ENCODE measurements at places on chromosomes 3 and 15.

GRCh38 chr15:32106401-32107381 is 76.4 kb downstream of the CHRNA7 start:
- DNase-seq: no peak

GRCh38 chr3:68290333-68290732 is 635.9 kb upstream of the SUCLG2 start:
- DNase-seq: no peak

DNA sequence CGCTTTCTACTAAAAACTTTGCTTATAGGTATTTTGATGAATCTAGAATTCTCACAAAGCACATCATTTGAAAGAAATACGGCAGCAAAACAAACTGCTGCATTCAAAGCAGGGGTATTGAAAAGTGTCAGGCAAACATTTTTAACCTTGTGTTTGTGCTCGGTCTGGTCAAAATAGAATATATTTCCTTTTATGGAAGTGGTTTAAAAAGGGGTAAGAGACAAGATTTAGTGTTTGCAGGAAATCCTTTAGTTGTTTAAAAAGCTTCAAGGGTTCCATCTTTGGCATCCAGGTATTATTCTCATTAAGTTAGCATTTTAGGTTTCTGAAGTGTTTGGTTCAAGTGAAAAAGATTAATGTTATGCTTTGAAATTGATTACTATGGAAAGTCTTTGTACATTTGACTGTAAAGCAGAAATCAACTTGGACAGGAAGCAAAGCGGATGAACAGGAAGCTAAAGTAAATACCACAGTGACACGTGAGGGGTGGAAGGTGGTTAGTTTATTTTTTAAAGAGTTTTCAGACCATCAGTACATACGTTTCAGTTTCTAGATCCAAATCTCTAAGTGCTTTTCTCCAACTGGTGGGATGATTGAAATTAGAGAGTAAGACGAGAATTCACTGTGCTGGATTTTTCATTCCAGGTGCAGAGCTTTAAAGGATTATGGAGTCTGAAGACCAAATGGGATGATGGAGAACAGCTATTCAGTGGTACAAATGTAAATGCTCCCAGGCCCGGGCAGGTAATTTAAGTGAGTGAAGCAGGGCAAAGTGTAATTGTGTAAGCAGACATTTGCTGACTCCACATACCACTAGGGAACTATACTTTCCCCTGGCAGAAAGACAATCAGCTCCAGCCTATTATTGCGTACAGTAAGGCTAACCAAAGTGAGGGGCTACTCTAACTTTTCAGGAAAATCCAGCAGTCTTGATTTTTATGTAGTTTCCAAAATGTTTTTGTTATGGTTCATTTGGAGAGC is 341.8 kb upstream of the TBL1XR1 start:
- peak; percentile 17 for DNase-seq

GRCh38 chr3:189303584-189303983 is 131.8 kb downstream of the TPRG1 start:
- DNase-seq: no peak

DNA sequence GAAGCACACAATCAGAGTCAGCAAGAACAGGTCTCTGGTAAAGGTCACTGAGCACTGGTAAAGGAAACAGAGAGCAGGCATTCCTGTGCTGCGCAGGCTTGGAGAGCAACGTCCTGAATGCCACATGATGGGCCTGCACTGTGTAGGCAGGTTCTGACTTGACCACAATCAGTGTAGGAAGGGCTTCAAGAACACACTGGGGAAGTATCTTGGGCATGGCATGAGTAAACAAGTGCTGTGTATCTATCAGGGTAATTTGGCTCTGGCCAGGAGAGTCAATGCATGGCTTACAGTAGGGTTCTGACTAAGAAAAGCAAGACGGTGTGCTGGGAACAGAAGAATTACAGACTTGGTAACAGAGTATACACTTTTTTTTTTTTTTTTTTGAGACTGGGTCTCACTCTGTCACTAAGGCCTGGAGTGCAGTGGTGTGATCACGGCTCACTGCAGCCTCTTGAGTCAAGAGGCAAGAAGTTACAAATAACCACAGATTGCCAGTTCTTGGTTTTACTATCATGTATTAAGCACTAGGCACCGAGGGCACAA is 30.6 kb downstream of the TBC1D2B start:
- no peak for DNase-seq

DNA sequence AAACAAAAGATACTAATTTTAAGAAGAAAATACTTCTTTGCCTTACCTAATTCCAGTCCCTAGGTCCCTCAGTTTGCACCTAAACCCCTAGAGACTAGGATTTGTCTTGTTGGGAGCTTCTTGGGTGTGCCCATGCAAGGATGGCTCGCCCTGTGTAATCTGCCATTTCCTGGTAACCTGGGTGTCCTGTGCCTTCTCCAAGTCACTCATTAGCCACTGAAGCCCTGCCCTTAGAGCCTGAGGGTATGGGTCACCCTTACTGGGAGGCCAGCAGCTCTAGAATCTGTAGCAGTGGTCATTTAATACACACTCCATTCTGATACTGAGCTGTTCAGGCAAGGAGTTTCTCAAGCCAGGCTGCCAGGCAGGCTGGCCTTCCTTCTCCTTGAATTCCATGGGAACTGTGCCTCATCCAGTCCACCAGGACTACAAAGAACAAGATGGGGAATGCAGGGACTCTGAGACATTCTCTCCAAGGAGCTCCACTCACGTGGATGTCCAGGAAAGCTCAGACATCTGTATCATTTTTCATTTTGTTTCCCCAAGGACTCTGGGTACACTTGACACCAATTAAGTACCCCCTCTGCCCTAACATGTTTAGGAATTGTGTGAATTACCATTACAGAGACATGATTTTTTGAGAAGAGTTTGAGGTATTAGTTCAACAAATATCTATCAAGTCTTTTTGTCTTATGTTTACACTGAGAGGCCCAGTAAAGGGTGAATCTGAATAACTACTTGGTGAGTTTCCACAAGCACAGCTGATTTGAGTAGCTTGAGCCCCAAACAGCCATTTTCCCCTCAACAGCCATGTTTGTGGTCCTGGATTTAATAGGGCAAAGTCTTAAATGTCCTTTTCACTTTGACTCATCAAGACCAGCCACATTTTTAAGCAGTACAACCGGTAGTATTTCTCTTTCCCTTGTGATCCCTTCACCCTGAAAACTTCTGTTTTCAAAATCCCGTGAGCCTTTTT is 52.6 kb downstream of the ARNT2 start:
- DNase-seq: no peak

DNA sequence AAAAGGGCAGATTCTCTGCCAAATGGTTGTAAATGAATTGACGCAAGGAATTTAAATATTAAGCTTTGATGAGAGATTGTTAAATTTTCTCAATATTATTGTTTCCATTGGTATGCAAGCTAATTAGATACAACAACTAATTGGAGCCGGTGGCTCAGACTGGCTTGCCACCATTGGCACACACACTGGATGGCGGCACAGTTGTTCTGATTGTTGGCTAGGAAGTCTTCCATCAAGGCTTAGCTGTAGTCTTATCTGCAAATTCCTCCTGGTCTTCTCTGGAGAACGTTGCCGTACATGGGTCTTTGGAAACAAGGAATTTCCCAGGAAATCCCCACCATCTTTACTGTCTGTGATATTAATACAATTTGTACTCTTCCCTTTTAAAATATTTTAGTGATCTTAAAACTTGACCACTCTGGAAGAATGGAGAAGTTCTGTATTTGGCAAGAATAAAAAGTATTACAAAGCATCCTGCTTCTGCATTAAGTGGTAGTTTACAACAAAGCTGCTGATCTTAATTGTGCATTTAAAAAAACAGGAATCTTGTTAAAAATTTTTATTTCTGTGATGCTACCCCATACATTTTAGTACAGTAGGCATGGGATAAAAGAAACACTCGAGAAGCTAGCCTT is 126.5 kb downstream of the UBE2E2 start:
- no peak for DNase-seq

- no peak for DNase-seq
Measured at GRCh38 chr15:64861331-64861730, 19.6 kb downstream of the PLEKHO2 start.

DNA sequence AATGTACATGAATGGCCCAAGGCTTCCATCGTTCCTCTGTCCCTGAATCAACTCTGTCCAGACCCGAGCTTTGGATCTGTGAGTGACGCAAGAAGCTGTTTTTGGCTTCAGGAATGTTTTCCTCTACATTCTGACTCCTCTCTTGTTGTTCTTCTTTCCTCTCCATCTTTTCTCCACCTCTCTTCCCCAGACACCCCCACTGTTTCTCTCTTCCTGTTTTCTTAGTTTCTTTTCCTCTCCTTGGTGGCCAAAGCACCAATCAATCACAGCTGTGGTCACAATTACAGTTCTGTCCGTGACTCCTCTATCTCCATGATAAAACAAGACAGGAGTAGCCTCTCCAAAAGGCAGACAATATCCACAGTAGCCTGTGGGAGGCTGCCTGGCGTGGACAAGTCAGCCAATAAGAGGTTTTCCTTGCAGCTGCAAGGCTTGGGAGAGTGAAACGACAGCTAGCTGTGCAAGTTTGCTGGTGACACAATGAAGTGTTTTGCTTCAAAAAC is 4.9 kb upstream of the TMEM212 start:
- no peak for DNase-seq

DNA sequence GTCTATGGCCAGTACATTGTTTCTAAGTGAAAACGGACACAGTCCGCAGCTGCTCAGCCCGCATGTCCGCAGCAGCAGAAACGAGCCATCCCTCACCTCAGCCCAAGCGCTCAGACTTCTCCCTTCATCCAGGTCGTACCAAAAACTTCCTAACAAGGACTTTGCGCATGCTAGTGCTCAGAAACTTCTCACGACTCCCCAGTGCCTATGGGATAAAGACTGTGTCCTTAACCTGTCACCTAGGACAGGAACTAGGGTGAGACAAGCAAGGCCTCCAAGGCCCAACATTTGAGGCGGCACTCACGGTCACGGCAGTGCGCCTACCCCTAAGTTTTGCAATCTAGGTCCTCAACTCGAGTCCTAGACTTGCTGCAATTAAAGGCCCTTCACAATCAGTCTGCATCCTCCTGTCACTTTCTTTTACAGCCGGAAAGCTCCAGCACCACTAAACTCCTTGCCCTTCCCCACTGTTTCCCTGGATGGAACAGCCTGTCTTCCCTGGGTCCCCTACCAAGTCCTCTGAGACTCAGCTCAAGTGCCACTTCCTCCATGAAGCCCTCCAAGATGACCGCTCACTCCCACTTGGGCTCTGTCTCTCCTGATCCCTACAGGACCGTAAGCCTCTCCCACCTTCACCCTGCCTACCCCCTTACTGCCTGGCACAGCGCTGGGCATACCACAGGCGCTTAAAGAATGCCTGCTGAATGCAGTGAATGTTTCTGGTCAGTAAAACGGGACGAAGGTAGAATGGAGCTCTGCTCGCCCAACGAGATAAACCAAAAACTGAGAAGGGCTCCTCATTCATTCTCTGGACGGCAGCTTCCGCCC is 1.2 kb downstream of the CLN6 start:
- no peak for DNase-seq

- no peak for DNase-seq
Measured at GRCh38 chr15:35771746-35772442, 225.9 kb upstream of the DPH6 start.

DNA sequence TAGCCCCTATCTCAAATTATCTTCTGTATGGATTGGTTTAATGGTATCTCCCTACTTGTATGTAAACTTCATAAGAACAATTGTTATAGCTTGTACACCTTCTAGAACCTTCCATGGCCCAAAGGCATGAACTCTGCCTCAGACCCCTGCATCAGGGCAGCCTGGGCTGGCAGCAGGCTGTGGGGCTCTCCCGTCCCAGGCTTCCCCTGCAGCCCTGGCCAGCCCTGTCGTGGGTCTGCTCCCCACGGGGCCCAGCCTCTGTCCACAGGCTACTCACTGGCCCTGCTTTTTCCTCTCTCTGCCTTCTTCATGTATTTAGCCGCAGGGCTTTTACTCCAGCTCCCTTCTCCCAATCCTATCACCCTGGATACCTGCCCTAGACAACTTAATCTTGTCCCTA is 4.4 kb downstream of the SCN5A start:
- no peak for DNase-seq

- no peak for DNase-seq
Measured at GRCh38 chr3:31755926-31756658, 223.4 kb downstream of the STT3B start.

DNA sequence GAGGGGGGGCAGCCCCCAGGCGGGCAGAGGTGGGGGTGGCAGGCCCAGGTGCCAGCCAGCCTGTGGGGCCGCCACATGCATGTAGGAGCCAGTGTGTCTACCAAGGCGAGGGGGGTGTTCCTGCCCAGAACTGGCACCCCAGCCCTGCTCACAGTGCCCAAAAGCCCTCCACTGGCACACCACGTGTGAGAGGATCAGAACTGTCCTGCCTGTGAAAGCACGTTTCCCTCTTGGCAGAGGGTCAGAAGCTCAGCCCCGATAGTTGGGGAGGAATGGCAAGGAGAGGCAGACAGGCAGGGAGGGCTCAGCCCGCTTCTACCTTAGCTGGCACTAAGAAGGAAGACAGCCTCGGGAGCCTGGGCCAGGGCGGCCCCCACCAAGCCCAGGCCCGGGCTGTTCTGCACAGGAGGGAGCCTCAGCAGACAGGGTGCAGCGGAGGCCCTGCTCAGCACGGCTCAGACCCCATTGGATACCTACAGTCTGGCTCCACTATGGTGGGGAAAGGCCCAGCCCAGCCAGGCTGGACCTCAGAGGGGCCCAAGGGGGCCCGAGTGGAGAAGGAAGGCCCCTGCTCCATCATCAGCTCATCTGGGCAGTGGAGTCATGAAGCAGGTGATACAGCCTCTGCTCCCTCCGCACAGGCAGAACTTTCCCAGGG is 84.8 kb upstream of the LINGO1 start:
- DNase-seq: no peak

DNA sequence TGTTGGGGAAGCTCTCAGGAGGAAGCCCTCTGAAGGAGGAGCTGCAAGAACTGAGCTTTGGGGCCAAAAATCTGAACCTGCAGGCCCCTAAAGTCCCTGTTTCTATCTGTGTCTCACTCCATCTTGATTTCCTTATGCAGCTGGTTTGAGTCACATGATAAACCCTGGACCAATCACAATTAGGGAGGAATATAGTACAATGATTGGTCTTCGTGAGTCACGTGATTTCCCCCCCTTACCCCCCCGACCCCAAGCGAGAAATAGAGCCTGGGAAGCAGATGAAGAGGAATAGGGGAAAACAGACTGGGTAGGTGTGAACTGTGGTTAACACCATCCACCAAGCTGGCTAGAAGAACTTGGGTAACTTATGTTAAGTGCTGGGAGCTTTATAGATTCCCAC is 12.9 kb downstream of the CRABP1 start:
- DNase-seq: no peak

- DNase-seq: no peak
Measured at GRCh38 chr15:42499858-42500609, 4.6 kb downstream of the SNAP23 start.

- DNase-seq: peak; percentile 9
Measured at GRCh38 chr15:55403531-55403930, 4.6 kb downstream of the CCPG1 start.

DNA sequence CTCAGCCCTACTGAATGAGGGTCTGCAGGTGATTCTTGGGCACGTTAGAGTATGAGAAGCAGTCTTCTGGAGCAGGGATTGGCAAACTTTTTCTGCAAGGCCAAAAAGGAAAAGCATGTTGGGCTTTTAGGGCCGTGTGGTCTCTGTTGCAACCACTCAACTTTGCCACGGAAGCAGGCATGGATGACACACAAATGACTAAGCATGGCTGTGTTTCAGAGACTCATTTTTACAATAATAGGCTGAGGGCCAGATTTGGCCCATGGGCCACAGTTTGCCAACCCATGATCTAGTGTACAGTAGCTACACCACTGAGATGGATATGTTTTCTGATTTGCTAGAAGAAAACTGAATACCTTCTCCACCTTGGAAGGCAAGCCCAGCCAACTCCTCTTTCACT is 66.1 kb upstream of the PRICKLE2 start:
- no peak for DNase-seq

All from GM19239 (cell line).